Spinal cord (tissue), 10 donors: ENCODE measurements at places on chromosomes 4 and X. TPM values are rescaled to one million over a fixed set of nuclear protein-coding genes. Genes with fewer than 3 reads are reported as not detected.

The DRD5 gene
- 2.2 TPM for total RNA-seq

The SOX3 gene
- 2.3 TPM for total RNA-seq

The MGAT4D gene
- total RNA-seq: 0.10 TPM

The RXFP1 gene
- 0.59 TPM for total RNA-seq

The ART3 gene
- total RNA-seq: 4.0 TPM

DNA sequence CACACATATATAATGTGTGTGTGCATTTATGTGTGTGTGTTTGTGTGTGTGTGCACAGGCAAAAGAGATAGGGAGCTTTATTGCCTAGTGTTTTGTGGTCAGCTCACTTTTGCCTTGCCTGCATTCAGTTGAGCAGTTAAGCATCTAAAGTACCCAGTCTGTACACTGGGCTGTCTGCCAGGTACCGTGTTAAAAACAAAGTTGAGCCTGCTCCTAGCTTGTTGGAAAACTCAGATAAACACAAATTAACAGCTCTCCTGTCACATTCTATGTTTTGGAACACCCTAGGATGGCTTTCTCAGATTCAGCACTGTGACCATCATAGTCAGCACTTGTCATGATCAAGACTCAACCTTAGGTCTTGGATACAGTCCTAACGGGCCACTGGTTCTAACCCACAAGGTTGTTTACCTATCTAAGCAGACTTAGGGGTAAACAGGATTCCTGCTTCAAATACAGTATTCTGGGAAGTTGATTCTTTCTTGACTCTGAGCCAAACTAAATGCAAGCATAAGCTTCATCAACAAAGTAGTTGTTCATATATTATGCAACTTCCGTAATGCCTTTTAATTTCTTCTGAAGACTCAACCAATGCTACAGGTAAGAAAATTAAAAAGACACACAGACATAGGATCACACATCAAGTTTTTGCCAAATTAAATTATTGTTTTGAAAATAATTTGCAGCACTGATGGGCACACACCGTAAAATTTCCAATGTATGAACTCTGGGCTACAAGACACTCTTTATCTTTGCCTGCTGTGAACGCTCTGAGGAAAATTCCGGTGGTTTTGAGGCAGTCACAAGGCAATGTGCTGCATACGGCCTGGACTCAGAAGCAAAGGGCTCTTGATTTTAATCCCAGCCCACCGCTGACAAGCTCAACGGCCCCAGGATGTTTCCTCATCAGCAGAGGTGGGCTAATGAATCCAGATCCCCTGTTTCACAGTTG lies 11.3 kb upstream of the CD99 start:
- H3K27me3 ChIP-seq: no peaks in the 10 kb centered on the region
- no peak overlapping the region for H3K27ac ChIP-seq
- no peak for DNase-seq
- no peak overlapping the region for H3K4me3 ChIP-seq

DNA sequence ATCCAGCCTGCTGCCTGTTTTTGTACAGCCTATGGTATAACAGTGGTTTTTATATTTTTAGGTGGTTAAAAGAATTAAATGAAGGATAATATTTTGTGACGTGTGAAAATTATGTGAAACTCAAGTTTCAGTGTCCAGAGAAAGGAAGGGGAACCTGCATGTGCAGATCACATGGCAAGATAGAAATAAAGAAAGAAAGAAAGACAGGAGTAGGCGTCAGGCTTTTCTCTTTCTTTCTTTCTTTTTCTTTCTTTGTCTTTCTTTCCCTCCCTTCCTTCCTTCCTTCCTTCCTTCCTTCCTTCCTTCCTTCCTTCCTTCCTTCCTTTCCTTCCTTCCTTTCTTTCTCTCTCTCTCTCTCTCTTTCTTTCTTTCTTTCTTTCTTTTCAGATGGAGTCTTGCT lies 42.0 kb upstream of the HUWE1 start:
- no peaks in the 10 kb centered on the region for H3K4me1 ChIP-seq
- no peaks in the 10 kb centered on the region for H3K36me3 ChIP-seq
- no peak overlapping the region for H3K4me3 ChIP-seq
- peaks cover 3% of the 10 kb centered on the region for H3K27me3 ChIP-seq
- H3K27ac ChIP-seq: no peak overlapping the region

- H3K4me3 ChIP-seq: no peak overlapping the region
- H3K27me3 ChIP-seq: no peaks in the 10 kb centered on the region
- H3K36me3 ChIP-seq: no peaks in the 10 kb centered on the region
- DNase-seq: no peak
These were observed 9.5 kb downstream of the ENPEP start for GRCh38 chr4:110485452-110485851.

DNA sequence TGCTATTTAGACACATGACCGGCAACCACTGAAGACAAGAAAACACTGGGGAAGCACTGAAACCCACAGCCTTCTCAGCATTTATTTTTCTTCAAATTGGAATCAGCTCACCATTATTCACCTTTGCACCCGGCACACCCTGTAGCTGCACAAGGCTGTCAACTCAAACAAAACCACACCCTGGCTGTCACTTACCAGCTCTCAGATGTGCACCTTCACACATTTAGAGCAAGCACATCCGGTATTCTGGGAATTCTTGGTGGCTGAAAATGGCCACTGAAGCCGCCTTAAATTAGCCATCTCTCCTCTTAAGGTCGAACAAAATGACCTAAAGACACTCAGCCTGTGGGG lies 5.9 kb downstream of the ZFYVE28 start:
- H3K27me3 ChIP-seq: peaks cover 45% of the 10 kb centered on the region
- peaks cover 49% of the 10 kb centered on the region for H3K4me1 ChIP-seq
- no peak for DNase-seq
- no peak overlapping the region for H3K4me3 ChIP-seq

- peaks cover 3% of the 10 kb centered on the region for H3K4me1 ChIP-seq
- H3K27me3 ChIP-seq: no peaks in the 10 kb centered on the region
- H3K27ac ChIP-seq: no peak overlapping the region
- peak; percentile 55 for DNase-seq
- H3K4me3 ChIP-seq: no peak overlapping the region
- H3K36me3 ChIP-seq: no peaks in the 10 kb centered on the region
These were observed 219.8 kb downstream of the MAML3 start for GRCh38 chr4:139934057-139934707.

GRCh38 chr4:73690051-73690738 lies 50.2 kb upstream of the CXCL8 start:
- H3K36me3 ChIP-seq: no peaks in the 10 kb centered on the region
- H3K4me3 ChIP-seq: no peak overlapping the region
- DNase-seq: no peak
- no peaks in the 10 kb centered on the region for H3K4me1 ChIP-seq

DNA sequence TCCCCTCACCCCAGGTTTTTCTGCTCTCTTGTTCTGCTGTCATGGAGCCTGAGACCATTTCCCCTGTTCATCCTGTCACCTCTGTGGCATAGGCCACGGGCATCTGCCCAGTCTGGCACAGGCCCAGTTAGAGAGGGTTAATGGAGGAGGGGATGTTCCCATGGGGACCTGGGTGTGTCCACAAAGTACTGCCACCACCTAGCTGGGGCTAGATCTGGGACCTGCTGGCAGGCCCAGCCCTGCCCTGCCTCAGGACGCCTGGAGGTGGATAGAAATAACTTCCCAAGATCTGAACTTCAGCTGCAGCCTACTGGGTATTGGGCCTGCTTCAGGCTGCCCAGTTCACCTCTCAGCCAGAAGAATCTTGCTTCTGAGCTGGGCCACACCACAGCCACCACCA lies 13.5 kb downstream of the EFNB1 start:
- DNase-seq: no peak
- peaks cover 34% of the 10 kb centered on the region for H3K4me1 ChIP-seq
- peaks cover 44% of the 10 kb centered on the region for H3K36me3 ChIP-seq
- no peaks in the 10 kb centered on the region for H3K27me3 ChIP-seq
- H3K4me3 ChIP-seq: no peak overlapping the region

- no peaks in the 10 kb centered on the region for H3K36me3 ChIP-seq
- H3K27me3 ChIP-seq: no peaks in the 10 kb centered on the region
- H3K27ac ChIP-seq: no peak overlapping the region
- H3K4me1 ChIP-seq: no peaks in the 10 kb centered on the region
These were observed 44.8 kb upstream of the NSG1 start for GRCh38 chr4:4341861-4342650.

- H3K4me3 ChIP-seq: no peak overlapping the region
- H3K4me1 ChIP-seq: no peaks in the 10 kb centered on the region
- H3K27ac ChIP-seq: no peak overlapping the region
- DNase-seq: peak; percentile 50
- no peaks in the 10 kb centered on the region for H3K27me3 ChIP-seq
- H3K36me3 ChIP-seq: no peaks in the 10 kb centered on the region
These were observed 179.9 kb downstream of the KCNIP4 start for GRCh38 chr4:21768349-21769310.

GRCh38 chr4:148170408-148171365 lies 271.5 kb downstream of the NR3C2 start:
- no peak overlapping the region for H3K4me3 ChIP-seq
- no peaks in the 10 kb centered on the region for H3K36me3 ChIP-seq
- H3K27ac ChIP-seq: no peak overlapping the region
